Central memory CD8-positive, alpha-beta T cell (primary cell): ENCODE measurements at places on chromosomes 1 and 21.

DNA sequence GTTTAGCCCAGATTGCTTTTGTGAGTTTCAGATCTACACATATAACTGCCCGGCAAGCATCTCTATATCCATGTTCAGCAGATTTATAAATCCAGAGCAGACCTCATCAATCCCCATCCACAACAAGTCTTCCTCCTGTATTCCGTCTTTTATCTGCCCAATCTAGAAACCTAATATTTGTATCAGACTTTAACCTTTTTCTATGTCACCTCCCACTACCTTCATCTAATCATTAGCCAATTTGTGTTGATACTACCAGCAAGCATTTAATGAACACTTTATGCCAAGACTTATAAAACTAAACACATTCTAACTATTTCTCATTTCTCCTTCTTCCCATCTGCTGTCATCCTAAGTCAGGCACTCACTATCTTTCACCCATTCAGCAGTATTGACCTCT lies 135.5 kb downstream of the PBX1 start:
- no peak for DNase-seq

GRCh38 chr1:153903841-153904455 lies 18.8 kb downstream of the GATAD2B start:
- DNase-seq: no peak

- no peak for DNase-seq
Observed at GRCh38 chr1:79431340-79431739, 424.8 kb upstream of the ADGRL4 start.

- no peak for DNase-seq
Observed at GRCh38 chr1:216779686-216780085, 56.5 kb upstream of the ESRRG start.

GRCh38 chr1:26078286-26079177 lies 11.1 kb upstream of the TRIM63 start:
- DNase-seq: no peak

- DNase-seq: no peak
Observed at GRCh38 chr1:65174585-65174984, 26.6 kb downstream of the AK4 start.

GRCh38 chr1:99707535-99708142 lies 58.8 kb downstream of the FRRS1 start:
- DNase-seq: no peak
